ENCODE measurements at places on chromosomes 16 and 17.

DNA sequence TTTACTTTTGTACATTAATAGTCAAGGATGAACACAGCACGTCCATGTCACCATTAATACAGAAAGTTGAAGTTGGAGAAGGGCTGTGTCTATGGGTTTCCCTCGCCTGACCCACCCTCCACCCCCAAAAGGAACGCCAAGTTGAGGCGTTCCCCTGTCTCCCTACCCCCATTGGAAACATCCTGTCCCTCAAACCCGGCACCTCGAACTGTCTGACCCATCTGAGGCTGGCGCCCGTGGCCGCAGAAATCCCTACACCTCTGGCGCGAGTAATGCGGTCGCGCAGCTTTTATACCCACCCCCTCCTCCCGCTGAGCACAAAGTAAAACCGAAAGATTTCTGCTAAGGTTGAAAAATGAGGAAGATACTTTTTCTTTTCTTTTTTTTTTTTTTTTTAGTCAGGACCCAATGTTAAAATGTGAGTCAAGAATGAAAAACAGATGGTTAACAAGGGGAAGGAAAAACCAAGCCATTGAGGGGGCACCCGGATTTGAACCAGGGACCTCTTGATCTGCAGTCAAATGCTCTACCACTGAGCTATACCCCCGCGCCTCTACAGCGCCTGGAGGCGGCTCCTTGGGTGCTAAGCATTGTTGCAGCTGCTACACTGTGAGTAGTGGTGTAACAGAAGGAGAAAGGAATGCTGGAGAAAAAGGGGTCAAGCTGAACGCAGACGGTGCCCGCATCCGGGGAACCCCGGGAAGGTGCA is 887 bp upstream of the LASP1 start:
- peak; percentile 93 for DNase-seq

GRCh38 chr17:38789185-38789584 is 10.2 kb downstream of the PIP4K2B start:
- no peak for DNase-seq

GRCh38 chr17:39416141-39416540 is 14.7 kb upstream of the FBXL20 start:
- DNase-seq, result no peak

- no peak for DNase-seq
Measured at GRCh38 chr17:9002227-9002605, 19.1 kb upstream of the NTN1 start.

- no peak for DNase-seq
Measured at GRCh38 chr16:26281381-26282110, 589.8 kb downstream of the HS3ST4 start.

- DNase-seq, result no peak
Measured at GRCh38 chr17:41065829-41066624, at the start of gene KRTAP2-4. Gene KRTAP2-4, minus strand, starts transcription at chr17:41065879. Its CDS starts 34 bp downstream, at chr17:41065845.

GRCh38 chr17:62134397-62134796 is 69.3 kb upstream of the MED13 start:
- DNase-seq, result no peak

GRCh38 chr16:20415541-20415940 is 6.2 kb downstream of the ACSM5 start:
- no peak for DNase-seq

DNA sequence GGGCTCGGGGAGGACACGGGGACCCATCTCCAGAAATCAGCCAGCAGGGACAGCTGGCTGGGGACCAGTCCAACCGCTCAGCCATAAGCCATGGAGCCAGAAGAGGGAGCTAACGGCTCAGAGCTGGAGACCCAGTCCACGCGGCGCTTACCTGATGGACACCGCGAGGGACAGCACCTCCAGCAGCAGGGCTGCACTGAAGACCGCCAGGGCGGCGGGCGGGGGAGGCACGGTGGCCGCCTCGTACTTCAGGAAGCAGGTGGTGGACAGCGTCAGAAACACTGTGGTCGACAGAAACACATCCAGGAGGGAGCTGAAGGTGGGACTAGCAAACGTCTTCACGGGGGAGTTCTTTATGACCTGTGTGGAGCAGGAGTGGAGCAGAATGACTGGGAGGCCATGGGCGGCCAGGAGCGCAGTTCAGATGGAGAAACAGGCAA is 102.6 kb upstream of the CREBBP start:
- peak; percentile 75 for DNase-seq

DNA sequence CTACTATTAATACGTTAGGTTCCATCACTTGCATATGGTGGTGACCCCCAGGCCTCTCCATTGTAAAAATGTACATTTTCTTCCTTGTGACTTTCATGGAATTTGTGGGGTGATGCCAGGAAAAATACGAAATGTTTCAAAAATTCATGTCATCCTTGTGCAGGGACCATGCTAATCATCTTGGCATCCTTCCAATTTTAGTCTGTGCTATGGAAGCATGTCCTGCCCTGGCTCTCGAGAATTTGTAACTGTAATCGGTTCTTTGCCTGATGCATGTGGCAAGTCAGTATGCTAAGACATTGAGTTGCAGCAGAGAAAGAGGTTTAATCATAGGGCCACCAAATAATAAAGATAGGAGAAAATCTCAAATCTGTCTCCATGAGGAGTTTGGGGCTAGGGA is 14.3 kb upstream of the GINS3 start:
- DNase-seq, result peak; percentile 6

GRCh38 chr16:19835968-19836421 is 48.7 kb downstream of the GPRC5B start:
- peak; percentile 55 for DNase-seq

GRCh38 chr16:50627419-50627818 is 53.7 kb downstream of the SNX20 start:
- peak; percentile 85 for DNase-seq

DNA sequence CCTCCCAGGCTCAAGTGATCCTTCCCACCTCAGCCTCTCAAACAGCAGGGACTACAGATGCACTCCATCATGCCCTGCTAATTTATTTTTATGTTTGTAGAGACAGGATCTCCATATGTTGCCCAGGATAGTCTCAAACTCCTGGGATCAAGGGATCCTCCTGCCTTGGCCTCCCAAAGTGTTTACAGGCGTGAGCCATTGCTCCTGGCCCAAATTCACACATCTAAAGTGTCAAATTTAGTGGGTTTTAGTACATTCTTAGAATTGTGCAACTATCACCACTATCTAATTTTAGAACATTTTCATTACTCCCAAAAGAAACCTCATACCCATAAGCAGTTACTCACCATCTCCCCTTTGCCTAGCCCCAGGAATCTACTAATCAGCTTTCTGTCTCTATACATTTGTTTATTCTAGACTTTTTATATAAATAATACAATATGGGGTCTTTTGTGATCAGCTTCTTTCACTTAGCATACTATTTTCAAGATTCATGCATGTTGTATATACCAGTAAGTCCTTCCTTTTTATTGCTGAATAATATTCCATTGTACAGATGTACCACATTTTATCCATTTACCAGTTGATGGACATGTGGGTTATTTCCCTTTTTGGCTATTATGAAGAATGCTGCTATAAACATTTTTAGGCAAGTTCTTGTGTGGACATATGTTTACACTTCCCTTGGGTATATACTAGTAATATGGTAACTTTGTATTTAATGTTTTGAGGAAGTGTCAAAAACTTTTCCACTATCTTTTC is 25.1 kb upstream of the ITGA2B start:
- no peak for DNase-seq

GRCh38 chr17:64243340-64243739 is 19.7 kb downstream of the TEX2 start:
- no peak for DNase-seq

- no peak for DNase-seq
Measured at GRCh38 chr16:82924075-82924854, 297.5 kb downstream of the CDH13 start.

DNA sequence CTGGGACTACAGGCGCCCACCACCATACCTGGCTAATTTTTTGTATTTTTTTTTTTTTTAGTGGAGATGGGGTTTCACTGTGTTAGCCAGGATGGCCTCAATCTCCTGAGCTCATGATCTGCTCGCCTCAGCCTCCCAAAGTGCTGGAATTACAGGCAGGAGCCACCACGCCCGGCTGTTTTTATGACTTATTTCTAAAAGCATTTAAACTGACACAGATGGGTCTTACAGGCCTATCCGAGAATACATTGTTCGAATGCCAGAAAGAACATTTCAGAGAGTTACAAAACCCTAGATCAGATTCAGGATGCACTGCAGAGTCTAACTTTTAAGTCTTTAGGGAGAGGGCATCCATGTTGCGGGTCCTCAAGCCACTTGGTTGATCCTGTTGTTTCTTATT is 234.7 kb upstream of the MAF start:
- no peak for DNase-seq

DNA sequence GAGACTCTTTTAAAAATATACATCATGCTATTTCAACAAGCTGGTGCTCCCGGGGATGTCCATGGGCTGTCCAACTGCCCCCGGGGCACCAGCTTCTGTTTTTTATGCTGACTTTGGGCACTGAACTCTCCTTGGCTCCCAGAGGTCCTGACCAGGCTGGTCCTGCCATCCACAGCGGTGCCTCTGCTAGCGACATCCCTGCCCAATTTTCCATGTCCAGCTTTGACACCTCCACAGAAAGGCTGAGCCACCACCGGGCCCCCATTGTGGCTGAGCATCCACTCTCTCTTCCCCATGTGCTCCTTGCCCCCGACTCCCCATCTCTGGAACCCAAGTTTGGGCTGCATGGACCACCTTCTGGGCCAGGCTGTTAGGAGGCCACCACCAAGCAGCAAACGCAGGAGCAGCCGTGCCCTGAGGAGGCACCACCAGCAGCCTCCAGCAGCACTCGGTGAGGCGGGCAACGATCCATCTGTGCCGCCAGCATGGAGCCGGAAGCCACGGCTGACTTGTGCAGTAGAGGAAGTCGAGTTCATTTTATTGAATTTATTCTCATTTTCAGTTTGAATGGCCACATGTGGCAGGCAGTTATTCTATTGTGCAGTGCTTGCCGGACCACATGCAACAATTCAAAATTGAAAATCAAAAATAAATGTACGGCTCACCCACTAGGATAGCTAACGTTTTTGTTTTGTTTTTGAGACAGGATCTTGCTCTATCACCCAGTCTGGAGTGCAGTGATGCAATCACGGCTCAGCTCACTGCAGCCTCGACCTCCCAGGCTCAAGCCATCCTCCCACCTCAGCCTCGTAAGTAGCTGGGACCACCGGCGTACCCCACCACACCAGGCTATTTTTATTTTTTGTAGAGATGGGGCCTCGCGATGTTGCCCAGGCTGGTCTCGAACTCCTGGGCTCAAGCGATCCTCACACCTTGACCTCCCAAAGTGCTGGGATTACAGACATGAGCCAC is 2.8 kb upstream of the MEAK7 start:
- DNase-seq, result no peak

- no peak for DNase-seq
Measured at GRCh38 chr17:33072421-33073161, 80.9 kb downstream of the SPACA3 start.

DNA sequence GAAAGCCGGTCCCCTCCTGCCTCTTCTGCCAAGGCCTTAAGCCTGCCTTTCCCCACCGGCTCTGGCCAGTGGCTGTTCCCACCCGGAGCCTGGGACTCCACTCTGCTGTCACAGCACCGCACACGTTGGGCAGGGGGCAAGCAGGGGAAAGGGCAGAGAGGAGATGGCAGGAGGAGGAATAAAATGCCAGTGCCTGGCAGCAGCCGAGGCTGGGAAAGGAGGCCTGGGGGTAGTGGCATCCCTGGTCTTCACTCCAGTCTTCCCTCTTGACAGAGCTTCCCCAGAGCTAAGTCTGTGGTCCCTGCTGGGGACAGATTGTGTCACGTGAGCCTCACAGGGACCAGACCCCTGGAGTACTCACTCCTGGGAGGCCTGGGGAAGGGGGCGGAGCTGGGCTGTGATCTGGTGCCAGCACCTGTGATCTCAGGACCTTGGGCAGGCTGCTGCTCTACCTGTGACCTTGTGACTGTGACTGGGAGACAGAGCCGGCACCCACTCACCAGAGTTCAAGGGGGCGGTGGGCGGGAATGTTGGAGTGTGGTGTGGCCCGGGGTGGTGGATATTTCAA is 97.2 kb upstream of the GSE1 start:
- DNase-seq, result no peak

- no peak for DNase-seq
Measured at GRCh38 chr17:9880582-9880999, 24.5 kb downstream of the RCVRN start.

- no peak for DNase-seq
Measured at GRCh38 chr16:12255919-12256665, 279.6 kb downstream of the SNX29 start.

DNA sequence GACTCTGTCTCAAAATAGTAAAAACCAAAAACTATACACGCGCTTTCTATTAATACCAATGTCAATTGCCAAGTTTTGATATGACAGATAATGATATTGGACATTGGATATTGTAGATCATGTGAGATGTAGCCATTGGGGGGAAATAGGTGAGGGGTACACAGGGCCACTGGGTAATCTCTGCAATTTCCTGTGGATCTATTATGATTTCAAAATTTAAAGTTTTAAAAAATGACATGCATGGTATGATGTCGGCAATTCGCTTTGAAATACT is 266.0 kb downstream of the PARN start:
- DNase-seq, result no peak

- DNase-seq, result no peak
Measured at GRCh38 chr17:56833057-56833808, 487 bp downstream of the C17orf67 start.

DNA sequence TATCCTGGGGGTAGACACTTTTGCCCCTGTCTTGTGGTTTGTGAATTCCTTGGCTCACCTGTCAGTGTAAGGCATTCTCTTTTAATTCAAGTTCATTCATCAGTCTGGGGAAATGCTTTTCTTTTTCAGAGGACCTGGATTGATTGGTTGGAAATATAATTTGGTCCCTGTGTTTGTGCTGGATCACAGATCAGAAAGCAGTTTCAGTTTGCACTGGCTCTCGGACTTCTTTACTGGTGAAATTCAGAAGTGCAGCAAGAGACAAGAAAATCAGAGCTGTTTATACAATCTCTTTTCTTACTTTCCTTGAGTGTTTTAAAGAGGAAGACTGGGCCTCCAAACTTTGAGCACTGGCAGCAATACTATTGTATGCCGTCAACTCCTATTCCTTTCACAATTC is 161.8 kb upstream of the KCNJ16 start:
- DNase-seq, result peak; percentile 33

GRCh38 chr17:48148029-48148770 is 40.6 kb downstream of the SNX11 start:
- no peak for DNase-seq

- peak; percentile 90 for DNase-seq
Measured at GRCh38 chr17:7177191-7177953, 1.8 kb downstream of the ASGR1 start.

DNA sequence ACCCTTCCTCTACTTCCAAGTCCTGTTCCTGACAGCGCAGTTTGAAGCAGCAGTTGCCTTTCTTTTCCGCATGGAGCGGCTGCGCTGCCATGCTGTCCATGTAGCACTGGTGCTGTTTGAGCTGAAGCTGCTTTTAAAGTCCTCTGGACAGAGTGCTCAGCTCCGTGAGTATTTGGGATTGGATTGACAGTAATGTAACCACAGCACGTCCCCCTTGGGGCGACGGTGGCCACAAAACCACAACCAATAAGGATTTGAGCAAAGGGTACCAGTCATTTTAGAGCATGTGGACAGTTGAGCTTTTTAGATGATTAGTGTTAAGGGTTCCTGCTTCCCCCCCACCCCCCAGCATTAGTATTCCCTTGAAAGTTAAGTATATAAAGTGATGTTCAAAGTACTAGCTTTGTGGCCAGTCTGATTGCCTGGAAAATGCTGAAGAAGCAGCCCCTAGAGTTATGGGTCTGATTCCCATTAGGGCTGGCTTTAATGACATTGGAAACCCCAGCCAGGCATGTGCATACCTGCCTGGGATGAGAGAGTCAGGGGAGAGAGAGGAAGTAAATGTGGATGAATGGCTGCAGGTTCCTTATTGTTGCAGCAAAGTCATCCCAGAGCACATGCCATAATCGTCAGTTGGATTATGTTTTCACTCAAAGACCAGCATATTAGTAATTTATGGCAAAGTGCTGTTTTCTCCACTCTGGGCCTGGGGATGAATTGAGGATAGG is 31.6 kb upstream of the SLC12A3 start:
- DNase-seq, result no peak

All from muscle of back (tissue), 13 donors.